ENCODE measurements at places on chromosomes 3 and 15.

DNA sequence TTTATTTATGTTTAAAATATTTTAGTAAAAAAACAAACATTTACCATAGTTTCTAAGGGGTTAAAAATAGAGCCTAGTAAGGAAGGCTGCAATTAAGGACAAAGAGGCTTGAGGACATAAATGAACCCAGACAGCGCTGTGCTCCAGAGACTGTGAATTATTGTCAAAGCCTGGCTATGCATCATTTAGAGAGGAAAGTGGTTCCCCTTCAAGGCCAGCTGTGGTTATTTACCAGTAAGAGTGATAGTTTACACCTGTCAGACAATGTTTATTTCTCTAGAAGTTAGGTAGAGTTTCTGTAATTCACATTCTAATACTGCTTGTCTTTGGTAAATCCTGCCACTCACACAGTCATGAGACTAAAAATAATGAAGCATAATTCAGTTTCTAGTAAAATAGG, 32.4 kb upstream of the PIK3R4 start:
- DNase-seq: no peak

GRCh38 chr3:55445551-55445950, 41.6 kb downstream of the WNT5A start:
- DNase-seq: no peak

GRCh38 chr15:41594801-41595746, 36.1 kb downstream of the TYRO3 start:
- no peak for DNase-seq

DNA sequence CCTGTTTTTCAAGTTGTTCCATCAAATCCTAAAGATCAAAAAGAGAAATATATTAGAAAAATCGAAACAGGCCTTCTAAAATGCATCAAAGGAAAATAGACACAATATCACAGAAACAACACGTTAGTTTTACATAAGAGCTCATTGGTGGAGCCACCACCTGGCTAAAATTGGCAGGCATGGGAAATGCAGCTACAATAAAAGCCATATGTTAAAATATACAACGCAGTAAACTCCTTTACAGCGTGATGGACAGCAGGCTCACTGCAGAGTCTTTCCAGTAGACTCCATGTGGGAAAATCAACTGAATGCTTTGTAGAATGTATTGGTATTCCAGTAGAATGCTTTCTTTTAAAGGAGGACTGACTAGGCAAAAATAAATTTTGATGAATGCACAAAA, 40.9 kb upstream of the MYO5C start:
- DNase-seq: no peak

GRCh38 chr3:81197386-81197785, 564.1 kb downstream of the GBE1 start:
- DNase-seq: no peak

DNA sequence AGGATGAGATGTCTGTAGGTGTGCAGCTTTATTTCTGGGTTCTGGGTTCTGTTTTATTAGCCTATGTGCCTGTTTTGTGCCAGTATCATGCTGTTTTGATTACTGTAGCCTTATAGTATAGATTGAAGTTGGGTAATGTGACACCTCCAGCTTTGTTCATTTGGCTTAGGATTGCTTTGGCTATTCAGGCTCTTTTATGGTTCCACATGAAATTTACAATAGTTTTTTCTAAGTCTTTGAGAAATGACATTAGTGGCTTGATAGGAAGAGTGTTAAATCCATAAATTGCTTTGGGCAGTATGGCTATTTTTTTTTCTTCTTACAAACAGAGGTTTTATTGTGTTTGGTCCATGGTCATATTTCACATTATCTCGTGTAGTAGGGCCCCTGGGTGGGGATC, 285.8 kb upstream of the GADL1 start:
- DNase-seq: no peak

DNA sequence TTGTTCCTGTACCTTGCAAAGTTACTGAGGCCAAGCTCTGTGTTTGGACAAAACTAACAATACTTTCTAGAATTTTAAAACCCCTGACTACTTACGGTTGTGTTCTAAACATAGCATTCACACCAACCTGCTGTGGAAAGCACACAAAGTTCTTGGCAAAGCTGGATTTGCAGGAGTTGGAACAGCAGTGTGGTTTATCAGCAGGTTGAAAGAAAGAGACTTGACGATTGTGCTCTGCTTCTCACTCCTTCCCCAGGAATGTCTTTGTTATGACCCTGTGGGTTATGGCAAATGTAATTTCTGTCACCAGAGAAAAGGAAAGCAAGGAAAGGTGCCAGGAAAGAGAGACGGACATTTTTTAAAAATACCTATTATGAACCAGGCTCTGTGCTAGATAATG, 165.5 kb upstream of the TGFBR2 start:
- no peak for DNase-seq

DNA sequence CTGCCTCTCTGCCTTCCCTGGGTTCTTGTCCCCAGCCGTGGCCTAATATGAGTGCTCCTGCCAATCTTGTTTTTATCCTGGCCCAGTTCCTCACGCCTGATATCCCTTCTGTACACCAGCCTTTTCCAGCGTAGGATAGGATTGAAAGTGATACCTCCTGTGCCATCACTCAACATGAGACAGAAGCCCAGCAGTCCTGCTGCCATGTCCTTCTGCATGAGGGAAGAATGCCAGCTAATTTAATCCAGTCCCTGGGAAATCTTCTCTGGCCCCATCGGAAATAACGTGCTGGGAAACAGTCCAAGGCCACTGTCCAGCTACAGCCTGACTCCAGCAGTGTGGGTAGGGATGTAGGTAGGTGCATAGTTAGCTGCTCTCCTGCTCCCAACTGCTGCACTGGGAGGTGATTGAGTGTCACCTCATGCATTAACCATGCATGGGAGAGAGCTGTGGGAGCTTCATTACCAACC, 92.0 kb upstream of the TPM1 start:
- no peak for DNase-seq

DNA sequence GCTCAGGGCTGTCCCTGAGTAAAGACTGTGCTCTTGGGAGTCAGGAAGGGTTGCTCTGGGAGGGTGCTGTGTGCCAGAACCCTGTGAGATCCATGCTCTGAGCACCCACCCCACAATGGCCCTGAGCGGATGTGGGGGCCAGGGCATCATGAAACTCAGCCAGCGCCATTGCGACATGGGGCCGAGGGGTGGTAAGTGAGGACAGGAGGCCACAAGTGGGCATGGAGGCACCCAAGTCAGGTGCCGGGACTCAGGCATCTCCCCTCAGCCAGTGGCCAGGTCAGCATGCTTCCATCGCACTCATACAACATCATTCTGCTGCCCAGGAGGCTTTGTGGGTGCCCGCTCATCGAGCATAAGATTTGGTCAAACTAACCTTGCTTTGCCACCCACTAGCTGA, 19.6 kb downstream of the ATP2B2 start:
- DNase-seq: no peak

DNA sequence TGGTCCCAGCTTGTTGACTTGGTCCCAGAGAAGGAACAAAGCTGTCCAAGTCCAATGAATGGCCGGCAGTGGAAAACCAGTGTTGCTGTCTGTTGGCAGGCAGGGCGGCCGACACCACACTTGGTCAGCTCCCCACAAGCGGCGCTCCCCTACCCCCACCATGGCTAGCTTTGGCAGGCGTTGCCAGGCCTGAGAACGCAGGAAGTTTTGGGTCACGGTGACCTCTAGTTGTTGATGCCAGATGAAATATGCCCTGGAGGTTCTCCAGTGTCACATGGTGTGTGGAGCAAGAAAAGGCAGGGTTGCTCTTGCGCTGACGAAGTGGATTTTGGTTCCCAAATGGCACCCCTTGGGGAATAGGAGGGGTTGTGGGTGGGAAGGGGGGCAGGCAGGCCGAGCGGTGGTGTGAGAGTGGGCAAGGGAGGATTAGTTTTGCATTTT, 72.7 kb upstream of the TPRG1 start:
- DNase-seq: no peak

DNA sequence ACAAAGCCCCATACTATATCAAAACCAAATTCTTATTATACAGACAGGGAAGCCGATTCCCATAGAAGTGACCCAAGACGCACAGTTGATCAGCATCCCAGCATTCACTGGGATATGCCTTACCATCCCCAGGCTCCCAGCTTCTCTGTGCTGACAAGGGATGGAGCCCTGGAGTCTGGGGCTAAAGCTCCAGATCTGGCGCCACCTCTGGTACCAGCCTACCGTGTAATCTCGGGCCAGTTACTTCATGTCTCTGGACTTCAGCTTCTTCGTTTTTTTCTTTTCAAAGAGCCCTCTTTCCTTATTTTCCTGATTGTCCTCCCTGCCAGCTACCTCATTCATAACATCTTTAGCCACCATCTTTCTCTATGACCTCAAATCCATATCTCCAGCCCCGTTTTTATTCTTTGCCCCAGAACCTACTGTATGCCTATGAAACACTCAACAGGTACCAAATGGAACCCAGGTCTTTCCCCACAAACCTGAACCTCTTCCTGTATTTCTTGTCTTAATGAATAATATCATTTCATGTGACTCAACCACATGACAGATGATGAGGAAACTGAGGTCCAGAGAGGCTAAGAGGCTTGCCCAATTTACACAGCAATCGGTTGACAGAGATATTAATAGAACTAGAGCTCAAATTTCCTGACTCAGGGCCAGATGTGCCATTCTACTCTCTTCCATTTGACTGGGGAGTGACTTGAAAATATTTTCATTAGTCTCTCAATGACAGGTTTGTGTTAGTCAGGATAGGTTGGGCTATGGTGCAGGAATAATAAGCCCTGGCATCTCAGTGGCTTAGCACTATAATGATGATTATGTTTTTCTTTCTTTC, 85.4 kb upstream of the TLE3 start:
- DNase-seq: no peak

DNA sequence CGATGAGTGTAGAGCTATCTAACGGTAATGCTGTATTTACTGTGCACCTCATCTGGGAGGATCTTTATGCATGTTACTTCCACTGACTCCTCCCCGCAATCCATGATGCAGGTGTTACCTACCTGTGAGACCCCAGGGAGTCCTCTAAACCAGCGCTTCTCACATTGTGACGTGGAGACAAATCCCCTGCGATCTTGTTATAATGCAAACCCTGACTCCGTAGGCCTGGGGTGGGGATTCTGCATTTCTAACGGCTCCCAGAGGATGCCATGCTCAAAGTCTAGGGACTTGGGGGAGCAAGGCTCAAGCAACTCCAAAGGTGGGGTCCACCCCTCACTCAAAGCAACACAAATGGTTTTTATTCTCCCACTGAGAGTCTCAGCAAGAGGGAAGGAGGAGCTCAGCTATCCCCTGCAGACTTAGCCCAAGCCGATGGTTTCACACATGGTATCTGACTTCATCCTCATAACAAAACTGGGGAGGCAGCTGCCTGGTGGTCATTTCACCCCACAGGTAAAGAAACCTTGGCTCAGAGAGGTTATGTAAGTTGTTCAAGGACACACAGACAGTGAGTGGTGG, 63.6 kb downstream of the PCSK6 start:
- DNase-seq: no peak

GRCh38 chr15:68416158-68416535, 15.8 kb downstream of the ITGA11 start:
- no peak for DNase-seq

DNA sequence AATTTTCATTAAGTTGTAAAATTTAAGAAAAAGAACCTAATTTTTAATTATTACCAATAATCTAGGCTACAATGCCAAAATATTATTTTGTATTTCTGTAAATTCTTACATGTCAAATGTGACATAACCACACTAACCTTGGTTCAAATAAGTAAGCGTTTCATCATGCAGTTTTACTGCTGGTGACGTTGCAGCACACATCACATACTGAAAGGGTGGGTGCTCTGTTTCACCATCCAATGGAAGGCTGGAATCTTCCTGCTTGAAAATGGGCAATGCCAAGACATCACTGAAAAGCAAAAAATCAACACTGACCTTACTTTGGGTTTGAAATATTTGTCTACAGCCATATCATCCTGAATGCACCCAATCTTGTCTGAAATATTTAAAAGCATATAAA, 14.8 kb downstream of the UBP1 start:
- no peak for DNase-seq

GRCh38 chr3:12708584-12709192, 44.8 kb upstream of the RAF1 start:
- DNase-seq: no peak

DNA sequence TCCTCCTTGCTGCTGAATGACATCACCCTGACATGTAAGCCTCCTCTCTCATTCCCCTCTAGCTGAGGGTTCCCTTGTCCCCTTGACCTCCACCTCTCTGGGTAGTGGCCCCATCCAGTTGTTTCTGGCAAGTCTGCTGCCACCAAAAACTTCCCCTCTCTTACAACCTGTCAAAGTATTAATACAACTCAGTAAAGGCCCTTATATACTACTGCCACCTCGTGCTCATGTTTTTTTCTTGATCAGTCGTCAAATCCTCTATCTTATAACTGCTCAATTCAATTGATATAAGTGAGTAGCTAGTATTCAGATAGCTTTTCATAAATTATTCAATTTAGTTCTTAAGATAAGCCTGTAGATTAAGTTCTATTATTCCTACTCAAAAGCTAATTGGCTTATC, 249.6 kb downstream of the MBNL1 start:
- no peak for DNase-seq

- no peak for DNase-seq
These were observed 16.8 kb upstream of the SLC41A3 start for GRCh38 chr3:126100634-126101301.
